ENCODE measurements at places on chromosomes 12 and 14. TPM values are rescaled to one million over a fixed set of nuclear protein-coding genes. Genes with fewer than 3 reads are reported as not detected.

GPR162 gene
- total RNA-seq, result not detected

EMP1 gene
- total RNA-seq, result 326 TPM

PTPRB gene
- total RNA-seq, result 1.1 TPM

NYNRIN gene
- total RNA-seq, result 0.30 TPM

OLR1 gene
- 8.6 TPM for total RNA-seq

DNA sequence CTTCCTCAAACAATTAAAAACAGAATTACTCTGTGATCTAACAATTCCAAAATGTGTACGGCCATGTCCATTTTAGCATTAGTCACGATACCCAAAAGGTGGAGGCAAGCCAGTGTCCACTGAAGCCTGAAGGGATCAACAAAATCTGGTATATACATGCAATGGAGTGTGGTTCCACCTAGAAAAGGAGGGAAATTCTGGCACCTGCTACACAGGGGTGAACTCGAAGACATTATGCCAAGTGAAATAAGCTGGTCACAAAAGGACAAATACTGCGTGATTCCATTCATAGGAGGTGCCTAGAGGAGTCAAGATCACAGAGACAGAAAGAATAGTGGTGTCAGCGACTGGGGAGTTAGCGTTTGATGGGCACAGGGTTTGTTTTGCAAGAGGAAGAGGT is 331.4 kb downstream of the MED13L start:
- no peak for DNase-seq

- DNase-seq, result no peak
These were observed 85.0 kb downstream of the FOXN3 start for GRCh38 chr14:89332031-89332430.

- DNase-seq, result no peak
These were observed 91.6 kb upstream of the ATF7IP start for GRCh38 chr12:14273913-14274311.

- no peak for DNase-seq
These were observed 14.5 kb upstream of the PWP1 start for GRCh38 chr12:107670999-107671643.

GRCh38 chr12:64610079-64610659 is at the start of gene RASSF3:
Gene RASSF3, plus strand, starts transcription at chr12:64610495. Its CDS starts 138 bp downstream, at chr12:64610633.
- DNase-seq, result peak; percentile 72

- DNase-seq, result peak; percentile 5
These were observed 1127.0 kb downstream of the BCL11B start for GRCh38 chr14:98144964-98145363.

GRCh38 chr12:103627189-103627855 is 40.2 kb downstream of the STAB2 start:
- DNase-seq, result no peak

- no peak for DNase-seq
These were observed 103.9 kb downstream of the ARID2 start for GRCh38 chr12:45833401-45833800.

- DNase-seq, result no peak
These were observed 106.9 kb upstream of the DYRK2 start for GRCh38 chr12:67541625-67541991.

GRCh38 chr12:50986966-50987737 is 34.8 kb downstream of the HIGD1C start:
- no peak for DNase-seq

GRCh38 chr12:114774197-114774596 is 90.2 kb upstream of the TBX3 start:
- DNase-seq, result no peak

- DNase-seq, result peak; percentile 88
These were observed 40.9 kb upstream of the SMUG1 start for GRCh38 chr12:54229624-54230212.

Data from MG63 (cell line).